ENCODE measurements at places on chromosomes 13 and 19.

GRCh38 chr13:99528547-99528946, 27.3 kb downstream of the TM9SF2 start:
- DNase-seq: no peak

GRCh38 chr13:108786456-108787200, 157.2 kb downstream of the MYO16 start:
- DNase-seq: no peak

DNA sequence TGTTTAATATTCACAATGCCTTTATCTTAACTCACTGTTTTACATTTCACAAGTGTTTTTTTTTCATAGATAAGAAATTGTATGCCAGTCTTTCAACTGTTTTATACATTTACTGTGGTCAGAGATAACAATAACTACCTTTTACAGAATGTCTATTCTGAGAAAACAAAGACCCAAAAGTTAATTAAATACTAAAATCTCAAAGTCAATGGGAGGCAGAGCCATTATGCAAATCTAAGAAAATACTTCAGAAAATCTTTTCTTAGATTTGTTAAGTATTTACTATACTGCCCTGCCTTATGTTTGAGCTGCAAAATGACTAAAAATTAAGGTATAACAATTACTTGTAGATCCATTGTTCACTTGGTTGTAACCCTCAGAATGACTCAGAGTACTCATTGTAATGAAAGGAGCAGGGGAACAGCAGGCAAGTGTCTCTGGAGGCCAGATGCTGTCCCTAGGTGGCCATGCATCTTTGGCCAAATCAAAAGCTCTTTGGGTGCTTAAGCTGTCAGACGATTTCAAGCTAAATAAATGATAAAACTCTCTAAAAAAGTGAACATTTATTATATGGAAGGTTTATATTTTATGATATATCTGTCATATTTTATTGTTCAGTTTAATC, 770.1 kb upstream of the PCDH20 start:
- no peak for DNase-seq

- no peak for DNase-seq
Observed at GRCh38 chr19:58357481-58358145, 4.3 kb upstream of the A1BG start.

GRCh38 chr13:31681133-31681532, 58.2 kb upstream of the RXFP2 start:
- DNase-seq: no peak
